ENCODE measurements at places on chromosomes 4 and X. TPM values are rescaled to one million over a fixed set of nuclear protein-coding genes. Genes with fewer than 3 reads are reported as not detected.

The FAM53A gene
- total RNA-seq: 0.68 TPM

The DOK7 gene
- 0.82 TPM for total RNA-seq

The PLAC1 gene
- total RNA-seq: 0.71 TPM

The FANCB gene
- 2.7 TPM for total RNA-seq

The CXCL1 gene
- total RNA-seq: 6.0 TPM

The STK32B gene
- total RNA-seq: 14.9 TPM

The PCDH10 gene
- total RNA-seq: 0.30 TPM

The BEX2 gene
- total RNA-seq: 9.2 TPM

The CHIC1 gene
- total RNA-seq: 5.6 TPM

The CTAG1A gene
- not detected for total RNA-seq

The BEND4 gene
- total RNA-seq: not detected

The CDS1 gene
- total RNA-seq: 0.66 TPM

The MAGEB17 gene
- not detected for total RNA-seq

The SLC49A3 gene
- 0.16 TPM for total RNA-seq

The WDR17 gene
- total RNA-seq: 3.3 TPM

The PASD1 gene
- not detected for total RNA-seq

The MAGEA1 gene
- 0.13 TPM for total RNA-seq

The MND1 gene
- 12.3 TPM for total RNA-seq

The MAGEC2 gene
- not detected for total RNA-seq

The RASSF6 gene
- total RNA-seq: 0.72 TPM

The SMIM31 gene
- not detected for total RNA-seq

The TET2 gene
- total RNA-seq: 2.5 TPM

The RHOH gene
- total RNA-seq: 0.19 TPM

The ARHGAP36 gene
- total RNA-seq: not detected

The BTC gene
- 1.3 TPM for total RNA-seq

The TLR6 gene
- 2.3 TPM for total RNA-seq

The LUZP4 gene
- not detected for total RNA-seq

The PRRG3 gene
- total RNA-seq: not detected

The LDB2 gene
- total RNA-seq: not detected

The PCDH11X gene
- total RNA-seq: not detected

The OTC gene
- total RNA-seq: not detected

The SPATA4 gene
- 0.12 TPM for total RNA-seq

The GK gene
- total RNA-seq: 1.9 TPM

The RPS6KA6 gene
- 6.5 TPM for total RNA-seq

The HMX1 gene
- total RNA-seq: 0.19 TPM

The FAM184B gene
- 0.02 TPM for total RNA-seq

The TTC29 gene
- total RNA-seq: not detected

The RGS12 gene
- 12.4 TPM for total RNA-seq

The XKRX gene
- 0.59 TPM for total RNA-seq

The HGFAC gene
- total RNA-seq: 0.31 TPM

The P2RY8 gene
- total RNA-seq: not detected

Measured in A549 treated with Mapracorat at 1 μM for 4 hours (cell line).